Epithelial cell of proximal tubule (primary cell): ENCODE measurements at places on chromosomes 5 and 9. TPM values are rescaled to one million over a fixed set of nuclear protein-coding genes. Genes with fewer than 3 reads are reported as not detected.
A peak's percentile ranks its signal among the peaks of the same experiment; 100 is the strongest.

Gene CWC27
- 13.5 and 17.6 TPM in 2 replicates for total RNA-seq

Gene LHX3
- not detected in 2 replicates for total RNA-seq

Gene PCDHGB3
- total RNA-seq: 0.14 and 1.1 TPM in 2 replicates

Gene FOXD4L4
- total RNA-seq: not detected in 2 replicates

Gene CCT5
- 610 and 905 TPM in 2 replicates for total RNA-seq

Gene PAIP2
- 54.0 and 77.6 TPM in 2 replicates for total RNA-seq

Gene SPATA31D4
- not detected in 2 replicates for total RNA-seq

Gene GEMIN5
- 13.0 and 22.6 TPM in 2 replicates for total RNA-seq

Gene COL27A1
- total RNA-seq: 8.5 and 9.1 TPM in 2 replicates

DNA sequence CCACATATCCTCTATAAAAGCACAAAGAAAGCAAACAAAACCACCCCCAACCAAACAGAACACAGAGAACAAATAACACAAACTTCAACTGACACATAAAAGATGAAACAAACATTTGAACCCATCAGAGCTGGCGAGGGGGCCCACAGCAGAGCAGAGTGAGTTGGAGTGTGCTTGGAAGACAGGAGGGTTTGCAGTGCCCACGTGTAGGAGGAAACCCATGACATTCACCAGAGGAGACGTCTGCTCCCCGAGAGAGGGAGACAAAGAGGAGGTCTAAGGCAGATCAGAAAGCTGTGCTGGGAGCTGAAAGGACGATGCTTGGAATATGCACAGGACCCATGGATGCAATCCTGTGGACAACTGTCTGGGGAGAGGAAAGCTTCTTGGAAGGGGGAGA lies 27.0 kb downstream of the MRPL36 start:
- no peak for DNase-seq

GRCh38 chr5:168114444-168115017 lies 176.9 kb upstream of the WWC1 start:
- no peak for DNase-seq

GRCh38 chr5:81283976-81284375 lies 17.4 kb upstream of the ZCCHC9 start:
- no peak for DNase-seq

DNA sequence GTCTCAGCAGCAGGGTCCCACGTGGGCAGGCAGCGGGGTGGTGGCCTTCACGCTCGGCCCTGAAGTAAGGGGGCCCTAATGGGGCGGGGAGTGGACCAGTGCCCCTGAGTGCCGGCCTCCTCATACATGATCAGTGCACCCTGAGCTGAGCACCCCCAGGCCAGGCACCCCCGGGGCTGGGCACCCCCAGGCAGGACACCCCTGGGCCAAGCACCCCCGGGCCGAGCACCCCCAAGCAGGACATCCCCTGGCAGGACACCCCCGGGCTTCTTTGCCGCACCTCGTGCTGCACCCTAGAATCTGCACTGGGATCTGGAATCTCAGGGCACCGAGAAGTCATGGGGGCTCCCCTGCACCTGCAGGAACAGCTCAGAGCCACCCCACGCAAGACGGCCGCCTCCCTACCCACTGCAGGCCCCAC lies 51.4 kb downstream of the EXD3 start:
- DNase-seq: no peak

GRCh38 chr5:5409151-5409810 lies 13.2 kb upstream of the ICE1 start:
- no peak for DNase-seq

GRCh38 chr9:81656004-81656403 lies 33.3 kb downstream of the TLE1 start:
- DNase-seq: no peak

DNA sequence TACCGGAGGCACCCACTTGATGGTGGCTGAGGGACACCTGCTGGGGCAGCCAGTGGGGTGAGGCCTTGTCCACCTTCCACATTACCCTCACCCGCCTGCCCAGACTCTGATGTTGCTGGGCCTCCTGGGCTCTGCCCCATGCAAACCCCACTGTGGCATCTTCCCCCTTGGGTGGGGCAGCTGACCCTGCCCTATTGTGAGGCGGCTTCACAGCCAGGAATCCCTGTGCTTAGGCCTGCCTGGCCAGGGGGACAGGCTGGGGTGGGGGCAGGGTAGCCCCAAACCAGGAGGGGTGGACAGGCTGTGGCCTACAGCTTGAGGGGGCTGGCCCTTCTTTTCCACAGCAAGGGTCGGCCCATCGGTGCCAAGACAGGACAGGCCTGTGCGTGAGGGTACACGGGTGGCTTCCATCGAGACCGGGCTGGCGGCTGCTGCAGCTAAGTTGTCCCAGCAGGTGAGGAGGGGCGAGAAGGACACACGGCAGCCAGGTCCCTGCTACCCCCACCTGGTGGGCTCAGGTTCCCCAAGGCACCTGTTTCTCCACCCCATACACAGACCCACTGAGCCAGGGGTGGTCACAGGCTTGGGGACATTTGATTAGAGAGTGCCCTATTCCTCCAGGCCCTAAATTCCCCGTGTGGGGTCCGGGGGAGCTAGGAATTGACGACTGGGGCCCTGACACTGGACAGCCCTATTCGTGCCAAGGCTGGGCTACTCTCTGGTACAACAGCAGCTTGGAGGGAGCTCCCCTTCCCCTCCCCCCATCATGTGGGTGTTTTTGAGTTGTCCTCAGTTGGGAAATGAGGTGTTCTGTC lies 99.2 kb downstream of the PHF2 start:
- no peak for DNase-seq

- DNase-seq: no peak
These were observed 2.7 kb downstream of the NTMT1 start for GRCh38 chr9:129628709-129629108.

DNA sequence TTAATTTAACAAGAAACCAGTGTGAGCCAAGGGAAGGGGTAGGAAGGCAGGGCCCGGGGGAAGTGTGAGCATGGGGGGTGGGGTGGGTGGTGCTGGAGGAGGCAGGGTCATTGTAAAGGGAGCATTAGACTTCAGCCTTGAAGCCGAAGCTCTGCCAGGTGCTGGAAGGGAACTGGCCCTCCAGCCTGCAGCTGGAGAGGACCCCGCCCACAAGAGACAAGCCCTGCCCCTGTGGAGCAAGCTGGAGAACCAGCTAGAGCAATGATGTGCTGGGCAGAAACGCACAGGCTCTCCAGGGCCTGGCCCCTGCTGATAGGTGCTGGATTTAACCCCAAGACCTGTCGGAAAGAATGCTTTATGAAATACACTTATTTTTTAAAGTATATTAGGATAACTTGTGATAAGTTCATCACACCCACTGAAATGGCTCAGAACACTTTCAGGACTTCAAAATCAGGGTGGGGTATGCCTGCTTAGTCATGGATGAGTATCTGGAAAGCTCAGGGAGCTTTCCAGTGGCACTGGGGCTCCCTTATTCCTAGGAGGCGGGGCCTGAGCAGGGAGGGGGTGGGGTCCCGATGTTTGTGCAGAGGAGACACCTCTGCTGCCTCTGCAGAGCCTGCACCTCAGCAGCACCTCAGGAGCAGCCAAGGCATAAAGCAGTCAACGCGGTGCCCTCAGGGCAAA lies 27.1 kb downstream of the UBE2QL1 start:
- DNase-seq: no peak

DNA sequence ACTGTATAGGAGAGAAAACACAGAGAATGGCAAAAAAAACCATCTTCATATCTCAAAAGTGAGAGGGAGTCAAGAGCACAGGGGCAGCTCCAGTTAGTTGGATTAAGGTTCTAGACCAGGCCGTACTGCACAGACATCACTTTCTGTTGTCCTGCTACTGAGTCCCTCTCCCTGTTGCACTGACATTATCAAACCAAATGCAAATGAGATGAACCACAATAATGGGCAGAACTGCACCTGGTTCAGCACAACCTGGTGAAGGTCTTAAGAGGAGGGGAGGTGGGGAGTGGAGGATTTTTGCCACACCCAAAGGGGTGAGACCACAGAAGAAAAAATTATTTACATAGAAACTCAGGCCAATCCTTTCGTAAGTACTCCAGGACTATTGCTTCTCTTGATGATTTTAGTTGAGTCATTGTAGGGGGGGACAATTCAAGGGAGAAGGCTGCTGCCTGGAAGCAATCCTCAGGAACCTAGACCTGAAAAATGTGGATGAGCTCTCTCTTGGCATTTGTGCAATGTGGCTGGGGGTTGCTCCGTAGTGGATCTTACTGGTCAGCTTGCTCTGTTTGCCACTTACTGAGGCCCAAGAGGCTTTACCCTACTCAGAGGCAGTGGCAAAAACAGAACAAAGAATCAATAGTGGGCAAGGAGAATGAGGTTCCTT lies 94.5 kb upstream of the PPP1R2B start:
- no peak for DNase-seq

DNA sequence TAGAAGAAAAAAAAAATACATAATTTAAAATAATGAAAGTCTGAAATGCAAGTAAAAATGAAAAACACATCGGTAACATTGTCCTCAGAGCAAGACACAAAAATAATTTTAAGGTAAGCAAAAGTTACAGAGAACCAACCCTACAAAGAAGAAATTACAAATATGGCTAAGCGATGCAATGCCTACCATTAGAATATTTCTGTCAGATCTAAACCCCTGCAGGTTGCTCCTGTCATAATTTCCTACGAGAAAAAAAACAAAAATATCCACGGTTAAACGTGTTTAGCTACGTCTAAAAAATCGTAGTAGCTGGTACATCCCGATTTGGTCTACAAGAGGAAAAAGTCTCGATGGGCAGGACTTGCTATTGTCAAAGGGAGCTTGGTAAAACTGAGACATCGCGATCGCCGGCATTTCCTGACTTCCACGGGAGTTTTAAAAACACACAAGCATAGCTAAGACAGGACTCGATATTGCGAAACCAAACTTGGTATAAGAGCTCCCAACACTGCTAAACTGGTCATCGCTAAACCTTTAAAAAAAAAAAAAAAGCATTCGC lies 1.1 kb upstream of the ANXA2R start:
- no peak for DNase-seq

- DNase-seq: no peak
These were observed 190.5 kb downstream of the HSPA4 start for GRCh38 chr5:133242221-133242835.

- DNase-seq: no peak
These were observed 34.0 kb downstream of the IL6ST start for GRCh38 chr5:55960779-55961178.

DNA sequence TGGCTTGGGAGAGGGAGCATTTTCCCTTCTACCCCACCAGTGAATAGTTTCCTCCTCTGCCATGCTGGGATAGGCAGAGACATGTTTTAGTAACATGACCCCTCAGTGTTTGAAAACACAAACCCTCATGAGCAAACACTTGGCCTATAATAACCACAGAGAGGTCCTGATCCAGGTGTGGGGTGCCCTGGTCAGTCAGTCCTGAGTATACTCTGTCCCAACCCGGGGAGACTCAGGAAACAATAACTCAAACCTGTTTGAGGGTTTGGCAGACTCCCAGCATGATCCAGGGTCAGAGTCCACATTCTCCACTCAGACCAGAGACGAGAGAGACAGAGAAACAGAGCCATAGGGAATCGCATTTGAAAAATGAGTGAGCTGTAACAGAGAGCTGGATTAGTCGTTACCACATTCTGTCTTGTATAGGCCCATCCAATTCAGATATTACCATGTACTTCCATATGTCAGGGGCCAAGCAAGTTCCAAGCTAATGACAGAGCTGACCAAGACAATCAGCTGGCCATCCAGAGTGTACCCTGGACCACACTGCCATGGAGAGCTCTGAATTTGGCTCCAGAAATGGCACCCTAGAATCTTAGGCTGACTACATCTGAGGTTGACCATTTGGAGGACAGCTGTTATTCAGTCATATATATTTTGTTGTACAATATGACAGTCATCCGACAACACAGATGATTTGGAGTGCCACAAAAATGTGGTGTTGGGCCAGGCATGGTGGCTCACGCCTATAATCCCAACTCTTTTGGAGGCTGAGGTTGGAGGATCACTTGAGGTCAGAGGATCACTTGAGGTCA lies 4.2 kb upstream of the CA9 start:
- peak; percentile 74 for DNase-seq

DNA sequence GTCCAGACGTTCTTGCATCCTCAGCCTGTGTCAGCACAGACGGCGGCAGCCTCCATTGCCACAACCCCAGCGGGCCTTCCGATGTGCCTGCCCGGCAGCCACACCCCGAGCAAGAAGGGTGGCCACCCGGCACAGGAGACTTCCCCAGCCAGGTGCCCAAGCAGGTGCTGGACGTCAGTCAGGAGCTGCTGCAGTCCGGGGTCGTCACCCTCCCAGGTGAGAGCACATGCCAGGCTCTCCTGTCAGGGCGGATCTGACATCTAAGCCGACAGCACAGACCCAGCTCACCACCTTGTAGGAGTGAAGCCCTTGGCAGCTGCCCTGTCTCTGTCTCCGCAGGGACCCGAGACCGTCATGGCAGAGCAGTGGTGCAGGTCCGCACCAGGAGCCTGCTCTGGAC lies 48.3 kb upstream of the LRRC14B start:
- no peak for DNase-seq

DNA sequence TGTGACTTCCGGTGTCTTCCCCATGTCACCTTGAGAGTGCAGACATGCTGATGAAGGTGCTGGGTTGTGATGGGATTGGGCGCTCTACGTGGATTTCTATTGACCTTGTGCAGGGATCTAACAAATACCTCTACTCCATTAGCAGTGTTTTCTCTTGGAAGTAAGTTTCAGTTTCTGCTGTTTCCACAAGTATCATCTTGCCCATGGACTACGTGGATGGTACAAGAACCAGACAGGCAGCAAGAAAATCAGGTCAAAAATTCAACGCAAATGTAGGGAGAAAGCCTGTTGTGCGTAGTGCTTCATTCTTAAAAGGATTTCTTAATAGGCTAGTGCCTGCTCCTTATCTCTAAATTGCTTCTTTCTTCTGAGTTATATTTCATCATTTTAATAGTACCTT lies 60.8 kb downstream of the AOPEP start:
- no peak for DNase-seq

DNA sequence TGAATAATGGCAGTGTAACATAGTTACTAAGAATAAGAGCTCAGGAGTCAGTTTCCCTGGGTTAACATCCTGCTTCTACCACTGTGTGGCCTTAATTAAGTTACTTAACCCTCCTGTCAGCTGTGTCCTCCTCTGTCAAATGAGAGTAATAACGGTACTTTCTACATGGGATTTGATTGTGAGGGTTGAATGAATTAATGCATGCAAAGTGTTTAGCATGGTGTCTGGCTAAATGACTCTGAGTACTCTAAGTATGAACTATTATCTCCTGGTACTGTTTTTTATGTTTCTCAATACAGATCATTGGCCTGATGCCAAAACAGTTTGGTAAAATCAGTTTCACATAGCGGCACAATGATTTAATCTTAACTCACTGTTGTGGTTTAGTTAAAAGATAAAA lies 19.6 kb downstream of the ZNF131 start:
- DNase-seq: no peak

DNA sequence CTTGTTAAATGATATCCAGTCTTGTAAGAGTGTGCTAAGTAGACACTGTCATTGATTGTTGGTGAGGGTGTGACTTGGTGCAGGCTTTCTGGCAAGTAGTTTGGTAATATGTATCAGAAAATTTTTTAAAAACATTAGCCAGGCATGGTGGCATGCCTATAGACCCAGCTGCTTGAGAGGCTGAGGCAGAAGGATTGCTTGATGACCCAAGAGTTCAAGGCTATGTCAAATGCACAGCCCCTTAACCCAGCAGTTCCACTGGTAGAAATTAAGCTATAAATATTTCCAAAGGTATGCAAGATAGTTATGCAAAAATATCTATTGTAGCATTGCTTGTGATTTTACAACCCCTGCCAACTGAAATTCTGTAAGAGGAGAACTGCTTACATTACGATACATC lies 24.2 kb downstream of the ZBTB43 start:
- DNase-seq: no peak
